Sciatic nerve (tissue), 2 donors: ENCODE measurements at places on chromosomes 2 and 18.

DNA sequence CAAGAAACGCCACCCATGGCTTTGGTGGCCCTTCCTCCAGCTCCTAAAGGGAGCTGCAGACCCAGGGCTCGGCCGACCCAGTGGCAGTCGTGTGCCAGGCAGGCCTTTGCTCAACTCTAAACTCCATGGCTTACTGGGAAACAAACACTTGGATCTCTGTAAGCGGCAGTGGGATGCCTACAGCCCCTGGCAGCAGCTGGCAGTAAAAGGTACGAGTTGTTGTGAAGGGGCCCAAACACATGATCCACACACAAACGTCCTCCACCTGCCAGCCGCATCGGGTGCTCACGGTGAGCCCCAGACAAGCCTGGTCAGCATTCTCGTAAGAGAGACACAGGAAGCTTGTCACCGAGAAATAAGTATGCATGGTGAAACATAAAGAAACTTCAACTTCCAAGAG lies 214.9 kb downstream of the MGAT5 start:
- DNase-seq, result peak; percentile 31

GRCh38 chr18:26057344-26057773 lies 33.1 kb downstream of the SS18 start:
- no peak for DNase-seq

DNA sequence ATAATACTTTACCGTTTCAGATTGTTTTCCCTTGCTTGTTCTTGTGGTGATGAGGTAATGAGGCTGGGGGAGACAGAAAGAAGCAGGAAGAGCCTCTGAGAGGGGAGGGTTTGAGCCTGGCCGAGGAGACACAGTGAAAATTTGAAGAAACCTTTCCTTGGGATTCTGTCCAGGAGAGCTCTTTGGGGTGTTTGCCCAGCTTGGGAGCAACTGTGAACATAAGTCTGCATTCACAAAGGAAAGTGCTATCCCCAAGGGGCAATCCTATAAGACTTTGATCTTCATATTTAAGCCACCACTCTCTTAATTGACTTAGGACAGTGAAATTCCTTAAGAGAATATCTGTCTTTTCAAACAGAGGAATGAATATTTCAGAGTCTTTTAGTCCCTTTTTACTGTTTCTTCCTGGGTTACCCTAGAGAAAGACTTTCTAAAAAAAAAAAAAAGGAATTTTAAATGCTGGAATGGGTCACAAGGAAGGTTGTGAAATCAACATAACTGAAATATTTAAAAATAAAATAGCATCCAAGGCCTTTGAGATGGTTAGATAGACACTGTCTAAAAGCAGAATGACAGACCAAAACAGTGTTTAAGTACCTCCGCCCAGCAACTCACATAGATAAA lies 52.5 kb upstream of the STAM2 start:
- DNase-seq, result no peak

GRCh38 chr2:46873604-46874068 lies 42.0 kb downstream of the MCFD2 start:
- DNase-seq, result peak; percentile 75

DNA sequence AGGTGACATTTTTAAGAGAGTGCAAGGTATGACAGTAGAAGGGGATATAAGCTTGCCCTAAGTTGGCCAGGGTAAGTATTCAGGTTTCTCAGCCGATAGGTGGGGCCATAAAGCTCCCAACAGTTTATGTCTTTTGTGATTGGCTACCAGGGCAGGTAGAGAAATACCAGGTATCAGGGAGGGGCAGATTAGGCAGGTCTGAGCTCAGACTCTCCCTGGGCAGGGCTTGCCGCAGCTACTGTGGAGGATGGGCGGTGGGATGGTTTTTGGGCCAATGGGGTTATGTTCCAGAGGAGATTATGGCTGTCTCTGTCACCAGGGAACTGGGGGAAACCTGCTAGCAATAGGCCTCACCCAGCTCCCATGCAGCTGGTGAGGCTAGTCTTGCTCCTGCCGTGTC lies 211.6 kb downstream of the PTH2R start:
- no peak for DNase-seq

- DNase-seq, result no peak
These were observed 52.2 kb upstream of the UGP2 start for GRCh38 chr2:63789338-63790020.

GRCh38 chr18:73679941-73680712 lies 467.5 kb downstream of the FBXO15 start:
- DNase-seq, result no peak

GRCh38 chr2:126244937-126245336 lies 411.0 kb upstream of the GYPC start:
- DNase-seq, result peak; percentile 66

DNA sequence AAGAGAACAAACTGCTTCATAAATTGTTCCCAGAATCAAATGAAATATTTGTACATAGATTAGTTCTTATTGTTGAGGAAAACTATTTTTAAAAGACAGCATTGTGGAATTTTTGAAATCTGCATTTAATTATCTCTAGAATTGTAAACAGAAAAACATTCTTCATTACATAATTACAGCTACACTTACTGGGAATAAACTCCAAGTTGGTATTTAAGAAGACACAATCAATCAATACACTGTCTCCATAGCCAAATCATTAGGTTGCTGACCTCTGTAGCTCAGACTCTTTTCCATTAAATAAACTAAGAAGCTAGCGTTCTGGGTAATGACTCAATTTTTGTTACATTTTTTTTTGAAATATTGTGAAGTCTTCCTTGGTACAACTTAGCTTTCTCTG lies 70.2 kb upstream of the PIEZO2 start:
- no peak for DNase-seq

DNA sequence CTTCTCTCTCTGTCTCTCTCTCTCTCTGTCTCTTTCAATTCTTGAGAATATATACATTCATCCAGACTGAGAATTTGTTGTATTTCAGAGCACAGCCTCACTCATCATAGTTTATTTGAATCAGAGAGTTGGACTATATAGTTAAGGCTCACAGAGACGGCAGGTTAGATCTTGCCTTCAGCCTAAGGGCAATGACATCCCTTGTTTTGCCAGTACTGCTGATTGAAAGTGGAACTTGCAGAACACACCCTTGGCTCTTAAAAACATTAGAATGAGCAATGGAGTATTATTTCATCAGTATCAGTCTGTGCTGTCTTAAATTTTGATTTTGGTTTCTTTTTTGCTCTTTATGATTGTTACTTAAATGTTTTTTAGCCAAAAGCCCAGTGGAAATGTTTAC lies 62.0 kb upstream of the DSG1 start:
- DNase-seq, result no peak

DNA sequence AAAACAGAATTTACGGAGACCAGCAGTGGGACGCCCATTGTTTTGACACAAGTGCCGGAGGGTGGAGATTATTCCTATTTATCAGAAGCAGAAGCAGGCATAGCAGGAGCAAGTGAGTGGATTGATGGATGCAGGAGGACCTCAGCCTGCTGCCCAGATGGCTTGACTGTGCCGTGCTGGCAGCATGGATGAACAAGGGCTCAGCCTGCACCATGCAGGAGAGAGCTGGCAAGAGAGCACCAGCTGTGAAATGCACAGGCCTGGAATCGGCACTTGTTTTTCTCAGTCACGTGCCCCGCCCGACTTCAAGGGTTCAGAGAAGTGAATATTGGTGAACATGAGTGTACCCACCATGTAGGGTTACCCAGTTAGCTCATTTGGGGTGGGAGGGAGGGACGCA lies 4.0 kb downstream of the IL1R2 start:
- no peak for DNase-seq

DNA sequence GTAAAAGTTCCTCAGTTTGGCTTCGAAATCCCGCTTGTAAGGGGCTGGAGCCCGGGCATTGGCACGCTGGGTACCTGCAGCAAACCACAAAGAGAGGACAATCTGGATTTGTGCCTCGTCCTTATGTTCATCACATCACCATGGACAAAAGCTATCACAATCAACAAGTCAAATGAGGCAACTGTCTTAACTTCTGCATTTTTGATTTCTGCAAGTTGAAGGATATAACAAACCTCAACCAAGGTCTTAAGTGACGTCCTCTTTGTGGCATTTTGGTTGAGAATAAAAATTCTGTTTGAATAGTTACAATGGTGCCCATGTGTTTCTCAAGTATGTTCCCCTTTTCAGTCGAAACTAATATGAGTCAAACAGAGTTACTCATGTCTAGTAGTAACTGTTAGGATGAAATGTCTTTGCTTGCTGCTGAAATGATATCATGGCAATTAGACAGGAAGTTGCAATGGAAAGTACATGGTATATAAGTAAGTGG lies 70.8 kb upstream of the STK17B start:
- DNase-seq, result no peak

DNA sequence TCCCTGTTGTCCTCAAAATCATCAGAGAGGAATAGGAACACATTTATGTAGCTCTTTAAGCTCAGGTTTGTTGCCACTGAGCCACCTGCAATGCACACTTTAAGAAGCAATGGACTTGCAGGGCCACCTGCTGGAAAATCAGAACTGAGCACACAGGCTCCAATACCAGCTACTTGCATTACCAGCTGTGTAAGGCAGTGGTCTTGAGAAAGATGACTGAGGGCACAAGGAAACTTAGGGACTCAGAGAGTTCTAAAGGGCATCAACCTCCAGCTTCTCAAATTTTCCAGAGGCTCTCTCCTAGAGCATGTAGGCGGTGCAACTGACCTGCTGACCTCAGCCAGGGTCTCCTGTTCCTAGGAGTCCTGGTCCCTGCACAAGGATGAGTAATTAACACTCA lies 2.5 kb upstream of the CNDP2 start:
- DNase-seq, result no peak

- no peak for DNase-seq
These were observed 50.4 kb downstream of the LRPPRC start for GRCh38 chr2:43945439-43945838.

- DNase-seq, result no peak
These were observed 305.7 kb downstream of the CYRIA start for GRCh38 chr2:16359961-16360360.

GRCh38 chr18:42838546-42839145 lies 276.8 kb downstream of the RIT2 start:
- DNase-seq, result no peak

- DNase-seq, result no peak
These were observed 396.2 kb upstream of the HS6ST1 start for GRCh38 chr2:128714851-128715312.

DNA sequence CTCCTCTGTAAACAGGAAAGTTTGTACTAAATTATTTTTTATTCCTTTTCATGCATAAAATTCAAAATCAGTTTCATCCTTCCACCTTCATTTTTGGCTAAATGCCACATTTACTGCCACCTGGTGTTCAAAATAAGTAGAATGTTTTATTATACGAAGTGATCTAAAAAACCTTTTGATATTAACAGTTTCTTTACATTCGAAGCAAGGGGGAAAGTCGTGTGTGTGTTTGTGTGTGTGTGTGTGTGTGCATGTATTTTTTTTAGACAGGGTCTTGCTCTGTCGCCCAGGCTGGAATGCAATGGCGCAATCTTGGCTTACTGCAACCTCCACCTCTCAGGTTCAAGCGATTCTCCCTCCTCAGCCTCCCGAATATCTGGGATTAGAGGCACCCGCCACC lies 9.0 kb upstream of the SCN9A start:
- DNase-seq, result no peak

DNA sequence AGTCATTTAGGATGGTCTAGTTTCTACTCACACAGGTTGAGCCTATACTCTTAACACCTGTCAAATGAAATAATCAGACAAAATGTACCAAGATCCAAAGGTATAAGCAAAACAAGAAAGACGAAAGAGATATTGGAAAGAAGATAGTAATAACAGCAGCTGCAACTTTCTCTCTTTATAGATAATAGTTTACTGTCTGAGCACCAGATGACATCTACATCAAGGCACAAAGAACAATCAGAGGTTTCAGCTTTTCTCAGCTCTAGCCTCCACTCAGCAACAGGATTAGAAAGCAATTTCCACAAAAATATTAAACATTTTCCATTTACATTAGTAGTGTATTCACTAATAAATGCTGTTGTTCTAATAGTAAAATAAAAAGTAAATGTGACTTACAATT lies 66.3 kb downstream of the RTTN start:
- DNase-seq, result no peak

DNA sequence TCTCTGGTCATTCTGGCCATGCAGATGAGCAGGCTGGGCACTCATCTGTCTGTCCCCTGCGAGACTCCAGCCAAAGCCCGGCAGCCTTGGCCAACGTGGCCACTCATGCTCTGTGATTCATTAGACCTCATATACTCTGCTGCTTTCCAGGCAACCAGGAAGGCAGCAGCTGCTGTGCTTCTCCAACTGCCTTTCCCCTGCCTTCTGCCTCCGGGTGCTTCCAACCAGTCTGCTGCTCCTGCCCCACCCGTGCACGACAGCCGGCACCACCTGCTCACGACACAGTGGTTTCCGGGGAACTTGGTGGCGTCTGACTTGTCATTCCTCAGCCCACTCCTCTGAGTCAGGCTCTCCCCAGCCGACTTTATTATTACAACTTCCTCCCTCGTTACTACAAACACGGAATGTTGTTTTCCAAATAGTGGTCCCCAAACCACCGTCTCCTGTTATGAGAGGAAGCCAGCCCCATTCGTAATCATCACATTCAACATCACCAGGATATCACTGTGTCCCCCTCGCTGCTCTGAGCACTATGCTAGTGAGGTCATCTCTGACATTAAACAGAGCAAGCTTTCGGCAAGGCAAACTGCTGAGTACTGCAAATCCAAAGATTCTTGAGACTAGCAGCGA lies 392.4 kb downstream of the ALK start:
- no peak for DNase-seq
